HS-5 (cell line): ENCODE measurements at places on chromosomes 11 and 22.

- DNase-seq, result no peak
Observed at GRCh38 chr22:48850658-48851287, 976.9 kb downstream of the BRD1 start.

GRCh38 chr11:131593301-131593700 lies 222.9 kb downstream of the NTM start:
- no peak for DNase-seq

DNA sequence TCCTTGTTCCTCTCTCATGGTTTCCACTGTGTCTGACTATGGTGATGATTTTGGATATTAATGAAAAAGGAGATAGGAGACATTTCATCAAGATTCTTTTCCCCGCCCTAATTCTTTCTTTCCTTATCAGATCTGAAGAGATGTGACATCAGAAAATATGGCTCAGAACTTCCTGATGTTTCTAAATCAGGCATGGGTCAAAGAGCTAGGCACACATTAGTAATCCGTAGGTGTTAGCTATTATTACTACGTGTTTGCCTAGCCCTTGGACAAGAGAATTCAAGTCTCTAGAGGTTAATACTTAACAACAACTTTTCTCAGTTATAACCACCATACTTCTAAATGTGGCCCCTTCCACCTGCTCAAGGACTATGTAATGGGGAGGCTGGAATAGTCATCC lies 5.8 kb downstream of the JOSD1 start:
- no peak for DNase-seq

DNA sequence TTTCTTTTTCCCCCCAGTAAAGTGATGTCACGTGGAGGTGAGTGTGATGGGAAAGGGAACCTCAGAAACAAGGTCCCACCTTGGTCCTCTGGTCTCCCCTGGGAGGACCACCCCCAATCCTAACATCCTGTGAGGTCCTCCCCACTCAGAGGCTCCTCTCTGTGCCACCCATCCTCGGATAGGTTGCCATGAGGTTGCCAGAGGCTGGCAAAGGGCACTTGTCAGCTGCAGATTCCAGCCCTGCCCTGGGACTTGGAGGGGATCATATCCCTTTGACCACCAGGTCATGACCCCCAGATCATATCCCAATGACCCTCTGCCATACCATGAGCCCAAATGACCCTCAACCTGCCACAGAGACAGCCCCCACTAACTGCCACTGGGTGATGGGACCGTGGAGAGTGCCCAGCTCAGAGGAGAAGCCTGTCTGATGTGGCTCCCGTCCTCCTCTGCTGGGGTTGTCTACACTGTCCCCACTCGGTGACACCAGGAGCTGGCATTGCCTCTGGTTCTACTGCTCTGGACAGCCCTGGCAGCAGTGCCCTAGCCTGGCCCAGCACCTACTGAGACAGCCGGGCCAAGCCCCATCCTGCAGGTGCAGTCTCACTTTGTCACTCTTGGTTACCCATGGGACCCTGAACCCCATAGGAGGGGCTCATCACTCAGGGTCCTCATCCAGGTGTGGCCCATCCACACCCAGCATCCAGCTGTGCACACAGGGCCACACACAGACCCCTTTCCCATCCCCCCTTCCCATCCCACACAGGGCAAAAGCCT lies 90.2 kb upstream of the KCNQ1OT1 start:
- no peak for DNase-seq
